ENCODE measurements at places on chromosomes 3 and 15.

GRCh38 chr15:65926899-65927298 is 57.6 kb downstream of the RAB11A start:
- no peak for DNase-seq

GRCh38 chr3:167350245-167350862 is 29.7 kb downstream of the ZBBX start:
- no peak for DNase-seq

GRCh38 chr3:194265505-194265892 is 85.6 kb downstream of the CPN2 start:
- peak; percentile 56 for DNase-seq

- DNase-seq: peak; percentile 16
Measured at GRCh38 chr15:35271371-35272043, 186.4 kb upstream of the NANOGP8 start.

- no peak for DNase-seq
Measured at GRCh38 chr3:61277411-61277810, 26.2 kb upstream of the FHIT start.

GRCh38 chr3:179321668-179322285 is 1.1 kb upstream of the ZNF639 start:
- DNase-seq: no peak

GRCh38 chr3:16423947-16424673 is 89.4 kb downstream of the RFTN1 start:
- DNase-seq: no peak

DNA sequence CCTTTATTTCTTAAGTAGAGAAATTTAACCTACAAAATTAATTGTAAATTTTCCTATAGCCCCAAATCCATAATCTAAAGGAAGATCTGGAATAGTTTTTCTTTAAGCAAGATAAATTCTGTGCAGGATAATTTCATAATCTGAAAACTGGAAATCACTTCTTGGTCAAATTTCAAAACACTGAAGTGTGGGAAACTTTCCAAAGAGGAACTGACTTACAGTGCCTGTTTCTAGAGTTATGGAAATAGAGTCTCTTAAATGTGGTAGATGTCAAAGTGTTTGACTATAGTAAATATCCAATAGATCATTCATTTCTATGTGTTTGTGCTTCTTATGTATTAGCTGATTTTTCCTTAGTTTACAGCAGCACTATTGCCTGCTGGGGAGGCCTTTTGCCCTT is 1.6 kb upstream of the P2RY13 start:
- DNase-seq: no peak

- DNase-seq: no peak
Measured at GRCh38 chr3:172441581-172441980, 6.7 kb downstream of the GHSR start.

GRCh38 chr3:52083556-52084087 is 27.3 kb upstream of the DUSP7 start:
- DNase-seq: no peak

DNA sequence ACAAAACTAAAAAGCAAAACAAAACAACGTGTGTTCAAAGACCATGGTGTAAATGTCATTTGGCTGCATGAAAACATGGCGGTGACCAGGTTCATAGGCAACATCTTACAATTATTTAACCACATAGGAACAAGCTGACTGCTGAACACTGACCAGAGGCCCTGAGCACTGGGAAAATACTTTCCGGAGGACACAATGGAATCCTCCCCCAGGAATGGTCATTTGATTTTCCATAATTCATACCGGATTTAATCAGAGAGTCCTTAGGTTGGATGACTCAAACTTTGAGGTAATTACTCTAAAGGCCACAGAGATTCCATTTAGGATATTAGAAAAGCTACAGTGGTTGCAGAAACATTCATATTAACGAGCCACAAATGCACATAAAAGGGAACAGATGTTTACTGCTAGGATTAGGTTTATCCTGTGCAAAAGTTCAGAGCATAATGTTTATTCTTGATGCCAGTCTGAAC is 254.7 kb downstream of the NR1D2 start:
- DNase-seq: peak; percentile 89

DNA sequence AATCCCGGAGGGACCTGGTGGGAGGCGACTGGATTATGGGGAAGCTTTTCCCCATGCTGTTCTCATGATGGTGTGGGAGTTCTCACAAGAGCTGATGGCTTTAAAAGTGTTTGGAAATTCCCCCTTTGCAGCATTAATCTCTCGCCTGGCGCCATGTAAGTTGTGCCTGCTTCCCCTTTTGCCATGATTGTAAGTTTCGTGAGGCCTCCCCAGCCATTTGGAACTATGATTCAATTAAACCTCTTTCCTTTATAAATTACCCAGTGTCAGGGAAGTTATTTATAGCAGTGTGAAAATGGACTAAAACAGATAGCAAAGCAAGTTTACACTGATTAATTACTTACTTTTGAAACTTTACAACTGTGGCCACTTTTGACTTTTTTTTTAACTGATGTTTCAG is 10.6 kb upstream of the U2SURP start:
- DNase-seq: no peak

GRCh38 chr15:41980654-41981323 is 8.4 kb upstream of the EHD4 start:
- DNase-seq: no peak

GRCh38 chr3:180383332-180384020 is 218.5 kb upstream of the TTC14 start:
- DNase-seq: no peak

DNA sequence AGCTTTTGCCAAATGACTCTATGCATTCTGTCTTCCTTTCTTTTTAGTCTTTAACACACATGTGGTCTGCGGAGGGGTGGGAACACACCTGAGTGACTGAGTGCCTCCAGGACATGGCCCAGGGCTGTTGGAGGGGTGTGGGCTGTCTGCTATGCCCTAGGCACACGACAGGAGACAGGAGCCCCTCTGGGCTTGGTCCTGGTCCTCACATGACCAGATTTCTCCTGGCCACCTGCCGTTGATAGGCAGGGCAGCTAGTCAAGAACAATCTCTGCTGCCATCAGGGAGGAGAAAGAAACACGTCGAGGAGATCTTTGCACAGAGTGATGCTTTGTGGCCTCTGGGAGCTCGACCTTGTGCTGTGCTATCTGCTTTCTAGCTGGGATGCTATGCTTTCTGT is 176.6 kb downstream of the KLF13 start:
- DNase-seq: no peak

GRCh38 chr3:182609575-182610156 is 183.6 kb upstream of the ATP11B start:
- no peak for DNase-seq

DNA sequence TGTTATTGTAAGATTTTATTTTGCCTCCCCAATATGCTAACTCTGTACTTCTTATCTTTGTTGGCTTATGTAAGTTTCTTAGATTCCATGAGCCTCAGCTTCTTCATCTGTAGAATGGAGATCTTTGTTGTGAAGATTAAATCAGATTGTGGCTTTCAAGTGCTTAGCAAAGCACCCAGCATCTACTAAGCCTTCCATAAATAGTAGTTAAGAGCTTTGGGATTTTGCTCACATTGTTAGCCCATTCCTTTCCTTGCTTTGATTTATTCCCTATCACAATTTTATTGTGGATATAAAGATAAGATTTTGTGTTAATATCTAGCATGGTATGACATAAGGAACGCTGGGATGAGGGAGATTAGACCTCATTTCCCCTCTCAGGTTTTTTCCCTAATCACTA is 501.4 kb downstream of the PYDC2 start:
- DNase-seq: no peak

- peak; percentile 83 for DNase-seq
Measured at GRCh38 chr3:195697582-195698324, 23.0 kb upstream of the MUC20 start.

- no peak for DNase-seq
Measured at GRCh38 chr3:217948-218347, 21.4 kb downstream of the CHL1 start.

DNA sequence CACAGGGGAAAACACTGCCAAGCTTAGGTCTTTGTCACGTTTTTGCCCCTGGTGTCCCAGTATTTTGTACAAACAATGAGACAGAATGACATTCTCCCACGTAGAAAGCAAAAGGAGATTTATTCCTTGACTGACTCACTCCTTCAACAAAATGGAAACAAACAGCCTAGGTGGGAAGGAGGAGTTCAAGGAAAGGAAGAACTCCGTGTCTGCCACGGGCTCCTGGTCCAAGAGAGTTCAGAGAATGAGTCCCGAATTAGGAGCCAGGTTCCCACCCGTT is 8.1 kb downstream of the TLE3 start:
- DNase-seq: no peak

DNA sequence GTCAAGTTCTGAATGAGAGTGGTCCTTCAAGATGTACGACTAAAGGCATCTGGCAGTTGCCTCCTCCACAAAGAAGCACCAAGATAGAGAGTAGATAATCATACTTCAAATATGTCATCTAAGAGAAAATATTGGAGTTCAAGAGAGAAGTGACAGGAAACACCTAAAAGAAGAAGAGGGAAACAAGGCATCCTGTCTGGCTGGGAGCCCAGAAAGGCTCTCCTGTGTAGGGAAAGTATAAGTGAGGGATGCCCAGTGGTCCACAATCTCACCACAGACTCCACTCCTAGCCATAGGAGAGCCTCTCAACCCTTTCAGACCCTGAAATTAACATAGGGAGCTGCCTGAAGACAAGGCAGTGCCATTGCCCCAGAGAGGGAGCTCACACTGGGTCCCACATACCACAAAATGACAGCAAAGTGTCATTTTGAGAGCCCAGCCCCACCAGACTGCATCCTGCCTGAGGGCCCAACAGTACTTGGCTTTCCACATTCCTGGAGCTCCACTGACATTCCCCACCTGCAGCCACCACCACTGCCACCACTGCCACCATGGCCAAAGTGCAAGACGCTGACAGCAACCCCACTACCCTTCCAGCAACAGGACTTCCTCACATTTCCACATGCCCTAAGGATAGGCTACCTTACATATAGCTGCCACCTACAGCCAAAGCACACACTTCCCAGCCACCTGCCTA is 210.6 kb downstream of the ATP8B4 start:
- no peak for DNase-seq

- DNase-seq: no peak
Measured at GRCh38 chr3:146476094-146476740, 6.9 kb upstream of the PLSCR2 start.

GRCh38 chr3:128369121-128369703 is 97.5 kb downstream of the DNAJB8 start:
- no peak for DNase-seq

DNA sequence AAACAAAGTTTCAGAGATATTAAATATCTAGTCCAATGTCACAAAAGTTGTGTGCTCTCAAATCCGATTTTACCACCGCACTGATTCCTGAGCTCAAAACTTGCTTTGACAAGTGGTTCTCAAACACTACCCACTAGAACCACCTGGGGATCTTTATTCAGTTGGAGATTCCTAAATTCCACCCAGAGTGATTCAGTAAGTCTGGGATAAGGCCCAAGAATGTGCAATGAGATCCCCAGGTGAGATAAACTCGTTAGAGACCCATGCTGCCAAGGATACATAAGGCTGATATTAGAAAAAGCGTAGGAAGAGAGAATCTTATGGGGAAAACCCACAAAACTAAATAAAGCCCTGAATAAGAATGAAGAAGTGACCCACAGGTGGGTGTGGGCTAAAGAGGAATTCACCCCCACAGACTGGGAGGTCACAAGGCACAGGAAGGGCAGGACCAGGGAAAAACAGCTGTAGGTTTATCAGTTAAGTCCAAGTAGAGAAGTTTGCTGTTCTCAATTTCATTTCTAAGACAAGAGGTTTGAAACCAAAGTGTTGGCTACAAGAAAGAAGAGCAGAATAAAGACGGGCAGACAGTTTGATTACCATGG is 11.5 kb upstream of the RPS17 start:
- DNase-seq: no peak

DNA sequence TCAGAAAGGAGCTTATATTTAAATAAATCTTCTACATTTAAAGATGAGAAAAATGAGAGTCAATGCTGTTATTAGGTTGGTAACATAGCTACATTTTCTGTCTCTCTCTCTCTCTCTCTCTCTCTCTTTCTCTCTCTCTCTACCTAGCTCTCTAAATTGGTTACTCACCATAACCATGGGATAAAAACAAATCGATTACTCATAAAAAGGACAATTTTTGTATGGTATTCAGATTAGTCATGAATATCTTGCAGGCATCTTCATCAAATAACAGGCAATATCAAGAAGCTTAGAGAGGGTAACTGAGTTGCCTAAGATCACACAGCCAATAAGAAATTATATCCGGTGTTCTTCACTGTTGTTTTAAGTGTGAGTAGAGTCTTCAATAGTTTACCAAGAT is 81.8 kb upstream of the ALCAM start:
- DNase-seq: no peak

DNA sequence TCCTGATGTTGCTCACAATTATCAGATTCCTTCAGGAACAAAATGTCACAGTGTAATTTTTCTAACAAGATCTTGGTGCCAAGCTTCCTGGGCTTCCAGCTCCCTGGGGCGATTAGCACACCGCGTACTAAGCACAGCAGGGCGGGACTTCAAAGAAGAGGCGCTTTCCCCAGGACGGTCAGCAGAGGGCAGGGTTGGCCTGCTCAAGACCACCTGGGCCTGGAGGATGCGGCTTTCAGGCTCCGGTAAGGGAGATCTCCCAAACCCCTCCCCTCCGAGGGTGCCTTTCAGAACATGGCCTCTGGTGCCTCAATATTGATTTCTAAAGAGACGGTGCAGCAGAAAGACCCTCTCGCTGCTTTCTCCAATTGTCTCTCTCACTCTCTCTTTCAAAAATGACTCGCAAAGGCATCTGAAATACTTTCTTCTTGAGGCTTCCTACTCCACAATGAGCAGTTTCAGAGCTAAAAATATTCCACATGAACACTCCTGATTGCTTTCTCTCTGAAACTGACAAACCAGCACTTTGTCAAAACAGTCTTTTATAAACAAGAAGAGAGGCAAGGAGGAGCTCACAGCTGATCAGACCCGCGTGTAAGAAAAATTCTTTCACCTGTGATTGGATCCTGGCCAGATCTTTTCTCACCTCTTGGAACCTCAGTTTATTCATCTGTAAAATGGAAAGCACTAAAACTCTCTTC is 154.0 kb downstream of the ADAMTS9 start:
- DNase-seq: peak; percentile 20

GRCh38 chr3:58514405-58514804 is 22.5 kb downstream of the KCTD6 start:
- no peak for DNase-seq

- DNase-seq: no peak
Measured at GRCh38 chr3:4823385-4823784, 155.9 kb upstream of the BHLHE40 start.

DNA sequence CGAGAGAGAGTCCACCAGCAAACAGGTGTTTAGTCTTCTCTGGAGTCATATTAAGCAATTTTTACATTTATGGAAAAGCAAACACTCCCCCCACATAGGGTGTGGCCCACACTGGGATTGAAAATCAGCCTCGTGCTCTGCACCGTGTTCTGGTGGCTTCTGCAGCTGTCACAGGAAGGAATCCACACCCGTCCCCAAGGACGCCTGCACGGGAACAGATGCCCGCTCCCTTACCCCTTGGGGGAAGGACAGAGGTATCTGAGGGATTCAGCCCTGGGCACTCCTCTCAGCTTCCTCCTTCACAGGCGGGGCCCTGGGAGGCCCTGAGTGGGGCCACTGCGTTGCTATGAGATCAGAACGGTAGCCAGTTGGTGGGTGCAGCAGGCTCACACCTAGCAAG is 27.8 kb downstream of the LIPC start:
- no peak for DNase-seq
